ENCODE measurements at places on chromosomes 2 and 18.

DNA sequence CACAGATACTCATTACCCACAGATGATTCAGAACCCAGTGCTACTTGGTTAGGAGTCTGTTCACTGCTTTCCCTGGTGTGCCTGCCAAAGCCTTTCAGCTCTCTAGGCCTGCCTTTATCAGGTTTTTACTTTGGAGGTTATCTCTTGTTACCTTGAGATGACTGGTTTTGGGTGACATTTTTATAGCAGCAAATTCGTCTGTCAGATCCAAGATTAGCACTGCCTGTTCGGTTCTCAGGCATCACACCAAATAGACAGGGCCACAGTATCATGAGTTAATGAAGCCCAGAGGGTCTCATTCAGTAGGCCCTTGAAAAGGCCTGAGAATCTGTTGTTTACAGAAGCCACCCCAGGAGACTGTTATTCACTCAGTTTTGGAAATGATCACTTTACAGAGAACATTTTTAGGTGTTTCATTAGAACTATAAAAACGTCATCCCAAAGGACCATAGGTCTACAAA is 121.2 kb downstream of the OSBPL6 start:
- no peak for DNase-seq

DNA sequence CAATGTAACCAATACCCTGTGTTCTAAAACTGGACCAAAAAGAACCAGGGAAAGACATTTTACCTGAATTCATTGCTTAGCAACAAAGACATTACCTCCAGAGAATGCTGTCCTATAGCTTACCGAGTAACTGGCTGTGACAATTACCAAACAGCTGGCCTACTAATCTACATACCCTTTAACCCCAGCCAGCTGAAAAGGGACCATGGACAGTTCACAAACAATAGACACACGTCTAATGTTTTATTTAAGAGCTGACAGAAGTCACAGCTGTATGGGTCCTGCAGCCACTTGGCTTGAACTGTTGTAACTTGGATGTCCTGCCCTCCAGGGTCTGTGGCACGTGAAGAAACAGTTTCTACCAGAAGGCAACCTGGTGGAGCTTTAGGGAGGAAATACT is 130.1 kb upstream of the EFEMP1 start:
- no peak for DNase-seq

DNA sequence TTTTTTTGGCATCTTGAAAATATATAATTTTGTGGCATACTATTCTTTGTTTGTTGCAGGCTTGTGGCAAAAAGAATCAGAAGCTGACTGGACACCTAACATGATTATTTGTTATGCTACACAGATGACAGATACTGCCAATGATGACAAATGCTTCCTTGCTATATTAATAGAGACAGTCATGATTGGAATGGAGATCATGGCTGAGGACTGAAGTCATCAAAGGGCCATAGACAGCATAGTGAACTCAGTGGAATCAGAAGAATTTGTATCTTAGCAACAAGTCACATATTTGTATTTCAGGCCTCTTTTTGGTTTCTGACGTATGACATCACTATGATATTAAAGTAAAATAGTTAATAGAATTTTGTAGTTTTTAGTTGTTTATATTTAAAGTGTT is 1003.8 kb upstream of the DDX18 start:
- DNase-seq: no peak

DNA sequence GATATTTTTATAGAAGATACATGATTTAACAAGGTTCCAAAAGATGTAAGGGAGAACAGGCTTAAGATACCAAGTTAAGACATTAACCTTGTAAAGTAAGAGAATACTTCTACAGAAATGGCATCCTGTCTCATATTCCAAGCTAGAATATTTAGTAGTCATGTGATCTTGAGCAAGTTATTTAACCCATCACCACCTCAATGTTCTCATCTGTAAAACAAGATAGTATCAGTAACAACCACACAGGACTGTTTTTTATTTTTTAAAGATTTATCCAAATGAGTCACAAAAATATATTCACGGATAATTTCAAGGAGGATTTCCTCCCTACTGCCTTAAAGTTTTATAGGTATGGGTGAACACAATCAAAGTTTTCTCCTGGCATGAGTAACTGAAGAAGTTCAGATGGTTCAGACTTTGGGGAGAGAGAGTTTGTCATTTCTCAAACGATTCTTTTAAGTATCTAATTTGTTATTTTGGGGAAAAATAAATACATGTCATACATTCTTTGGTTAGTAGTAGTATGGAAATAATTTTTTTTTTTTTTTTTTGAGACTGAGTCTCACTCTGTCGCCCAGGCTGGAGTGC is 25.9 kb downstream of the ROCK1 start:
- no peak for DNase-seq

DNA sequence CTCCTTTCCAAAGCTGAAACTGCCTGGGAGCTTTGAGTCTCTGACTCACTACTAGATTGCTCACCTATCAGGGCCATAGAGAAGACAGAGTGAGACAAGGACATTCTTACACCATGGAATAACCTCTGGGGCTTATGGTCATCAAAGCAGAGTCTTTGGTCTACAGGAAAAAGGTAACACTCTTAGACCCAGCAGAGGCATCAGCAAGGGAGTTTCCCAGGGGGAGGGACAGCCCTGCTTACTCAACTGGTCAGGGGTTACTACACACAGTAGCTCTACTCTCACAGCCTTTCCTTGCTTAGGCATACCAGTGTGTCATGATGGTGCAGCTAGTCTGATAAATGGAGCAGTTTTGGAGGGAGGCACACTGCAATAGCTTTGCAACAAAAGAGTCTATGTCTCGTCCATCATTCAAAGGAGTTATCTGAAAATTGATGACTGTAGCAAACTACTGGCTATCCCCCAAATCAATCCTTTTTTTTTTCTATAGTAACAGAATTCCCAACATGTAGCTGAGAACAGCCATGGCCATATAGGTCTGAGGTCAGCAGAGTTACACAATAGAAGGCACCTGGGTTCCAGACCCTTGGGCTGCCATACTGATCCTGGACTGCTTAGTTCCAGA is 22.4 kb upstream of the CD28 start:
- peak; percentile 58 for DNase-seq
